ENCODE measurements at places on chromosomes 6 and 20. TPM values are rescaled to one million over a fixed set of nuclear protein-coding genes. Genes with fewer than 3 reads are reported as not detected.

DNA sequence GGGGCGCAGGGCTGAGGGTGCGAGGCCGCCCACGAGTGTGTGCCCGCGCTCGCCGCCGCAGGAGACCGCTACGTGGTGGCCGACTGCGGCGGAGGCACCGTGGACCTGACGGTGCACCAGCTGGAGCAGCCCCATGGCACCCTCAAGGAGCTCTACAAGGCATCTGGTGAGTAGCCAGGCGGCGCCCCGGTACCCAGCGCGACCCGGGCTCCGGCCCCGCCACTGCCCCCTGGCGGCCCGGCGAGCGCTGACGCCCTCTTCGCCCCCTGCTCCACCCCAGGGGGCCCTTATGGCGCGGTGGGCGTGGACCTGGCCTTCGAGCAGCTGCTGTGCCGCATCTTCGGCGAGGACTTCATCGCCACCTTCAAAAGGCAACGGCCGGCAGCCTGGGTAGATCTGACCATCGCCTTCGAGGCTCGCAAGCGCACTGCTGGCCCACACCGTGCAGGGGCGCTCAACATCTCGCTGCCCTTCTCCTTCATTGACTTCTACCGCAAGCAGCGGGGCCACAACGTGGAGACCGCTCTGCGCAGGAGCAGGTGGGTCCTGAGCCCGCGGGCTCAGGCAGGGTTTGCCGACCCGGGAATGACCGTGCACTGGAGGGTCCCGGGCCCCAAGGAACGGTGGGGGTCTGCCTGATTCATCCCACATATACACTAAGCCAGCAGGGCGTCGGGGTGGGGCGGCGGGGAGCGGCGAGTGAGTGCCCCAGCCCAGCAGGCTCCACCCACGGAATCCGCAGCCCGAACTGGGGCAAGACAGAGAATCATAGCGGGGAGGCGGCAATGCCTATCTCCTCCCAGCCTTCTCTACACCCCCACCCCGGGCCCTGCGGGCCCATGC is 17.4 kb downstream of the HSPA12B start:
- no peak for DNase-seq

DNA sequence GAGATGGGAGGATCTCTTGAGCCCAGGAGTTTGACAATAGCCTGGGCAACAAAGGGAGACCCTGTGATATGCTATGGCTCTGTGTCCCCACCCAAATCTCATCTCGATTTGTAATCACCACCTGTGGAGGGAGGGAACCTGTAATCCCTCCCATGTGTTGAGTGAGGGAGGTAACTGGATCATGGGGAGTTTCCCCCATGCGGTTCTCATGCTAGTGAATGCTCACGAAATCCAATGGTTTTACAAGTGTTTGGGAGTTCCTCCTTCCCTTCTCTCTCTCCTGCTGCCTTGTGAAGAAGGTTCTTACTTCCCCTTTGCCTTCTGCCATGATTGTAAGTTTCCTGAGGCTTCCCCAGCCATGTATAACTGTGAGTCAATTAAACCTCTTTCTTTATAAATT is 3.4 kb downstream of the NUDT3 start:
- DNase-seq: no peak

Gene ENPP3
- 1.7 TPM for total RNA-seq

Gene COL19A1
- 0.98 TPM for total RNA-seq

Data from sciatic nerve (tissue), 2 donors.